ENCODE measurements at places on chromosomes 3 and 15. TPM values are rescaled to one million over a fixed set of nuclear protein-coding genes. Genes with fewer than 3 reads are reported as not detected.

Gene BLM
- total RNA-seq: 7.2 TPM

Gene BCL2A1
- 1.0 TPM for total RNA-seq

Gene SPINK8
- not detected for total RNA-seq

Gene TMCO5A
- not detected for total RNA-seq

Gene FBXL22
- 5.1 TPM for total RNA-seq

Gene GCNT3
- total RNA-seq: 506 TPM

Gene TTLL13
- total RNA-seq: 0.34 TPM

Gene PIK3R4
- 27.5 TPM for total RNA-seq

Gene SLC12A1
- total RNA-seq: not detected

Gene RPL32
- 1,042 TPM for total RNA-seq

All from mucosa of descending colon (tissue), 3 donors.